ENCODE measurements at places on chromosomes 1 and 21.

GRCh38 chr21:44711327-44712202 is at the start of gene TSPEAR:
Gene TSPEAR (minus strand): TSS chr21:44711572. CDS start chr21:44711514, 58 bp downstream.
- DNase-seq, result no peak

DNA sequence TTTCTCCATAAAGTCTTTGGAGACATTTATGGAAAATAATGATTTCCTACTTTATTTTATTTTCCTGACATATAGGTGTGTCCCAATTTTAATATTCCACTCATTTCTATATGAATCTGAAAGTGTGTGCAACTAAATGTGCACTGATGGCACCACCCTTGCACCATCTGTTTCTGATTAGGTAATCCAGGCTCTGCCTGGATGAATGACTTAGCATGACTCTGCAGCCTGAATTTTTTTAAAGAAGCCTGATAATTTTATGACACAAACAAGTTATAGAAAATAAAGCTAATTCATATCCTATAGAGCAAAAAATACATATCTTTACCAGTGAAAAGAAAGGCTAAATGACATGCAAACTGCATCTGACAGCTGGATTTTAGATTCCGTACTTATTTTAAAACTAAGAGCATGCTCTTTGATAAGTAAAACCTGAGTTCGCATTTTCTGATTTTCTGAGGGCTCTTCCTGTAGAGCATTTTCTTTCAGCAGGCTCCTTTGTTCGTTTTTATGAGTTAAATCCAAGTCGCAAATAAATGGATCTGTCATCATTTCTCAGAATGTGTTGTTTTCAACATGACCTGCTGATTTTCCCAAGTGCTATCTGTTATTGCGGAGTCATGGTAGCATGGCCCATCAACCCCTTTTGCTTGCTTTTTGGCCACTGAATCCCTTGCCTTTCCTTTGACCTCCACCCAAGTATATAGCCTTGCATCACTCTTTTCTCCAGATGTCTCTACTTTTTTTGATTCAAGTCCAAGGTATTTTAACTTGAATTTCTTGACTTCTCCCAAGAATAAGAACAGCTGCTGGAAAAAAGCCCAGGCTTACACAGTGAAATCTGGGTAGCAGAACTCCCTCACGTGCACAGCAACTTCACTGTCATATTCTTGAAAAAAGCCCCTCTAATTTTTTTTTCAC is 52.8 kb upstream of the LYPLAL1 start:
- DNase-seq, result peak; percentile 96

- no peak for DNase-seq
Measured at GRCh38 chr1:71422221-71422620, 341.4 kb upstream of the ZRANB2 start.

DNA sequence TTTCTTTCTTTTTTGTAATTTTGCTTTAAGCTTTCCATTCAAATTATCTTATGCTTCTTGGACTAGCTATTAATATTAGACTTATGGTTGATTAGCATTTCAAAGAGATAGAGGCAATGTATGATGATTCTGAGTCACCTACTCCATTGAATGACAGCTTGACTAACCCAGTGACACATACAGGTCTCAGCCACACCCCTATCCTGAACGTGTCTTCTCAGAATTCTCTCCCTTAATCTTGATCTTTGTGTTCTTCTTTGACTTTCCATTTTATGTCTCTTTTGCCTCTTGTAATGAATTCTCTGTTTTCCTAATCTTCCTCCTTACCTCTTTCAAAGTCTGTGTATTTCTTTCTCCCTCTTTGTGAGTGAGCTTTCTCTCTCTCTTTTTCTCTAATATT is 241.1 kb downstream of the PDE4B start:
- no peak for DNase-seq

GRCh38 chr1:99119188-99119587 is 114.5 kb upstream of the PLPPR5 start:
- no peak for DNase-seq

DNA sequence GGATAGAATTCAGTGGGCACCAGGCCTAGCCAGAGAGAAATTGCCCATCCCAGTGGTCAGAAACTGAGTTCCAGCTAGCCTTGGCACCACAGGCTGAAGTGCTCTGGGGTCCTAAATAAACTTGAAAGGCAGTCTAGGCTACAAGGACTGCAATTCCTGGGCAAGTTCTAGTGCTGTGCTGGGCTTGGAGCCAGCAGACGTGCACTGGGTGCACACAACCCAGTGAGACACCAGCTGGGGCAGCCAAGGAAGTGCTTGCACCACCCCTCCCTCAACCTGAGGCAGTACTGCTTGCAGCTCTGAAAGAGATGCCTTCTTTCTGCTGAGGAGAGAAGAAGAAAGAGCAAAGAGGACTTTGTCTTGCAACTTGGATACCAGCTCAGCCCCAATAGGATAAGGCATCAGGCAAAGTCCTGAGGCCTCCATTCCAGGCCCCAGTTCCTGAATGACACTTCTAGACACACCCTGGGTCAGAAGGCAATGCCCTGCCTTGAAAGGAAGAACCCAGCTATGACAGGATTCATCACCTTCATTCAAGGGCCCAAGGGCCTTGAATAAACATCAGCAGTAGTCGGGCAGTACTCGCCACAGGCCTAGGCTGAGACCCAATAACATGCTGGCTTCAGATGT is 55.1 kb downstream of the OVGP1 start:
- no peak for DNase-seq

DNA sequence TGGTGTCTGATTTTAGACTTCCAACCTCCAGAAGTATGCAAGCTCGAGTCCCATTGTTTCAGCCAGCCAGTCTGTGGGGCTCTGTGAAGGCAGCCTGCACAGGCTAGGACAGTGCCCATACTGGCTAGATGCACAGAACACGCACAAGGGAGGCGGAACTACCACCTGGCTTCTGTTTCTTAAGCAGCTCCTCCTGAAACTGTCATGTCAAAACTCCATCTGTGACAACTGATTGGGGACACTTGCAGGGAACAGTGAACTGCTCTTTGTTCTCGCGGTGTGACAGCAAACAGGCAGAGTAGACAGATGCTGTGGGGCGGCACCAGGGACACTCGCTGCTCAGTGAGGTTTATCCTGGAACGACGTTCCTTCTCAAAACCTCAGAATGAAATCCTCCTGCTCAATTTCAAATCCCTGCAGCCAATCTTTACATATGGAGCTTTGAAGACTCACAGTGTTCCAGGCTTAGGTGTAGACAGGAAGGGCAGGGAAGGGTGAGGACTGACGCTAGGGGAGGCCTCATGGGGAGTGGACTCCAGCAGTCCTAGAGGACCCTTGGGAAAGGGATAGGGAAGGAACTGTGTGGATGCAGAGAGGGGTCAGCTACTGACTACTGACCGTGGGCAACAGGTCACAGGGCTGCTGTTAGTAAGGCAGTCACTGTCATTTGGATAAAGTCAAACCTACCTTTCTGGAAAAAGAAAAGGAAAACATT is 73.8 kb downstream of the ERG start:
- no peak for DNase-seq

GRCh38 chr1:208951026-208951525 is 632.4 kb upstream of the CAMK1G start:
- DNase-seq, result no peak

- DNase-seq, result no peak
Measured at GRCh38 chr1:42937141-42937696, 21.4 kb downstream of the SLC2A1 start.

DNA sequence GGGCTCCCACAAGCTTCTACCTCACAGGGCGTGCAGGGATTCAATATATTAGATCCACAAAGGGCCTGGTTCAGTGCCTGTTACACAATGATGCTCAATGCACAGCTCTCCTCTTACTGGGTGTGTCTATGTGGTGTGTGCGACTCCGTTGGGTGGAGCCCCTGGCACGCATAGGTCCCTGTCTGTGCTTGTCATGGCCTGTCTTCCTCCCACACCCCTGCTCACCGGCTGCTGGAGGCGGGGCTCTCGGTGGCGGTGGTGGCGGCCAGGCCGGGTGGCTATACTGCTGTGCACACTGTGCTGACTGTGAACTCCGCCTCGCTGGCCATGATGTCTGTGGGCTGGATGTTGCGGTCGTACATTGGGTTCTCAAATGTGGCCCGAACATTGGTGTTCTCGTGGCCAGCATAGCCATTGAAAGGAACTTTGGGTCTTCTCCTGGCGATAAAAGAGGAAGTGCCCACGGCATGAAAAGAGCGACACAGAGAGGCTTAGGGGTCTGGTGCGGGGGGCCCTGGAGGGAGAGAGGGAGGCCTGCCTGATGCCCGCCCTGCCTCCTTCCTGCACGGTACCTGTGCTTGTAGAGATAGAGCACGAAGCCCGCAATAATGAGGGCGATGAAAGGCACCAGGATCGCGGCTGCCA is 46.9 kb downstream of the ZSCAN20 start:
- DNase-seq, result no peak

DNA sequence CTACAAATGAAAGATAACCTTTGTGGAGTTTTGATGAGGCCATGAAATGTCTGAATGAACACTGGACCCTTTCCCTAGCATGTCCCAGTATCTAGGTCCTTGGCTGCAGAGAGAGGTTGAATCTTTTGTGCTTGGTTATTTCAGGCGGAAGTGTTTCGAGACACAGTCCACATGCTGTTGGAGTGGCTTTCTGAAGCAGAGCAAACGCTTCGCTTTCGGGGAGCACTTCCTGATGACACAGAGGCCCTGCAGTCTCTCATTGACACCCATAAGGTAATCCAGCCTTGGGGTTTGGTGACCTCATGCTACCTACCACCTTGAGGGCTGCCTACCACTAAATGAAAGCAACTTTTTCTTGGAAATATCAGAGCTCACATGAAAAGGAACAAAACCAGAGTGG is 38.9 kb upstream of the BMP8A start:
- DNase-seq, result no peak

DNA sequence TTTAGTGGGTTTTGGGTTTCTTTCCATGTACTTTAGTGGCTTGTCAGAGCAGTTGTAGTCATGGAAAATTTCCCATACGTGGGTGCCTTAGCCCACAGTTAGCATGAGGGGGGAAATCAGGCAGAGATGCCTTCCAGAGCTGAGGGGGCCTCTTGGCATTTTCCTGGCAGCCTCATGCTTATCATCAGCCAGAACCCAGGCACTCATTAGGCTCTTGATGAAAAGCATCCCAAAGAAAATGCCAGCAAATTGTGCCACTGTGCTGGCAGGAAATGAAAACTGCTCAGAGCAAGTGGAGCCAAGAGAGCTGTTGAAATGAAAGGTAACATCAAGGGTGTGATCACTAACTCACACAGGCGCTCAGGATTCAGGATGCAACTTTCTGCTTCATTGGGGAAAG is 128.0 kb downstream of the TNNI3K start:
- no peak for DNase-seq

- no peak for DNase-seq
Measured at GRCh38 chr1:12851779-12852178, 3.3 kb upstream of the HNRNPCL1 start.

DNA sequence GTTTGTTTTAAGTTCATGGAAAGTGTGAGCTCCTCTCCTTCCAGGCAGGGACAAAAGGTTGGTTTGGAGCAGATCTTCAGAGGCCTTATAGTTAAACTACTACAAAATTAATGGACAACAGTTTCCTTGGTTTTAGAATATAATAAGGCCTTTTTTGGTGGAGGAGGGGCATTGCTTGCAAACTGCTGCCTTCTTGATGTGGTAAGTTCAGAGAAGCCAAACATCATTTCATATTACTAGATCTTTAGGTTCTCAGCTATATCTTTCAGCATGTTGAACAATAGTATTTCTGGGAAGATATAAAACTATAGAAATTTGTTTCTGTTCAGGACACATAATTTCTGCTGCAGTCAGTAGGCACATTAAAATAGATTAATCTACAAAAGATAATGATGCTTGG is 97.8 kb upstream of the B3GALT2 start:
- DNase-seq, result no peak

DNA sequence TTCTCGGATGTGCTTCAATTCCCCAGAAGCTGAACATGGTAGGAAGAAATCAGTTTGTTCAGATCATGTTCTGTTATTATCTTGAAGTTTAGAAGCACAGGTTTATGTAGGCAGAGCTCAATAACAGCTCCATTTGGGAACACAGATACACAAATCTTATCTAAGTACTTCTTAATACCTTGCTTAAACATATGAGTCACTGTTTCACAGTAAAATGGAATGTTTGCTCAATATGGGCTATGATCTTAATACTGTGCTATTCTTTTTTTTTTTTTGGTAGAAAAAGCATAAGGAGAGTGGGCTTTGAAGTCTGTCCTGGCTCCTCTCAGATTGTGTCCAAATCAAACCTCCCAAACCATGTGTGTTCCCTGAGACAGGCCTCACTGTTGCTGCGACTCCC is 13.4 kb downstream of the PROK1 start:
- no peak for DNase-seq

DNA sequence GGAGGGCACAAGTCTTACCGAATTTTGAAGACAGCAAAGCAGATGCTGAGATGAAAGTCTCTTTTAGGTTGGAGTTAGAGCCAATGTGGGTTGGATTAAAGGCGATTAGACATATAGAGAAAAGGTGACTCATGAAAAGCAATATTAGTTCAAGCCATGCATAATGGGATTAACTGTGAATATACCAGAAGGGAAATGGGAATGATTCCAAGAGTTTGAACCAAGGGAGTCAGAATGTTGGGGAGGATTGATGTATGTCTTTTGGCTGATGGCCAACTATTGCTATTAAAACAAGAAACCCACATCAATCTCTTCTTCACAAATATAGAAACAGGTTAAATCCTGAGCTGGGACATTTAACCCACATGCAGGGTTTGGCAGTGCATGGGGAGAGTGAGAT is 1.2 kb downstream of the HMGCS2 start:
- DNase-seq, result no peak

GRCh38 chr1:87765681-87766070 is 437.0 kb downstream of the LMO4 start:
- no peak for DNase-seq

DNA sequence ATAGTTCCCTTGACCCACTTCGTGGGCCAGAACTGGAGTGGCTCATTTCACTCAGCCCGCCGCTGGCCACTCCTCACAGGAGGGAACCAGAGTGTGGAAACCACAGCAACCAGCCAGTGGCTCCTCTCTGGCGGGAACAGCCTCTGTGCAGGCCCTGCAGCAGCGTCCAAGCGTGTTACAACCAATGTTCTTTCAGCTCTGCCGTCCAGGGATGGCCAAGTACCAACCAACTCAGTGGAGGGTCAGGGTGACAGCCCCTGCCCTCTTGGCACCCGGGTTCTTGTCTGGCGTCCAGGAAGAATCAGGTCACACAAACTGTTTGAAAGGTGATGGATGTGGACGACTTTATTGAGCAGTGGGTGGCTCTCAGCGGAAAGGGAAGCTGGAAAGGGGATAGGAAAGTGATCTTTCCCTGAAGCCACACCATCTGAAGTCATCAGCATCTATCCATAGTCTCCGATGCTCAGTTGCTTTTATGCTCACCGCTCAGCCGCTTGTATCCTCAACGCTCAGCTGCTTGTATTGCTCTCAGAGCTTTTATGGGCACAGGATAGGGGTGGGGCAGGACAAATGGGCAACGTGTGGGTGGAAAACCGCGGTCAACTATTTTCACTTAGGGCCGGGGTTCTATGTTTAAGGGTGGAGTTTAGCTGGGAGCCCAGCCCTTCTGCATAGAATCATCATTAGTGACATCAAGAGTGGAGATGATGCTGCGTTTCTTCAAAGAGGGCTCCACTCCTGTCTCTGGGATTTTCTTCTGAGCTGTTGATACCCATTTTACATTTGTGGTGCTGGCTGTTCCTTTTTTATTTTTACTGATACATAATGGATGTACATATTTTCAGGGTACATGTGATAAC is 250.2 kb downstream of the RRAGC start:
- no peak for DNase-seq

- no peak for DNase-seq
Measured at GRCh38 chr1:2392686-2393085, 1.0 kb downstream of the RER1 start.

GRCh38 chr1:16165548-16165947 is 9.7 kb upstream of the EPHA2 start:
- no peak for DNase-seq

GRCh38 chr1:205763980-205764379 is 11.3 kb downstream of the RAB29 start:
- no peak for DNase-seq

- no peak for DNase-seq
Measured at GRCh38 chr1:216169351-216169750, 253.9 kb downstream of the USH2A start.
